Activated naive CD4-positive, alpha-beta T cell treated with anti-CD3 and anti-CD28 coated beads, Interleukin-2, amount 10 ng/mL, durations not matched to agents 7 days and 5 days (primary cell): ENCODE measurements at places on chromosomes 1 and 21.

DNA sequence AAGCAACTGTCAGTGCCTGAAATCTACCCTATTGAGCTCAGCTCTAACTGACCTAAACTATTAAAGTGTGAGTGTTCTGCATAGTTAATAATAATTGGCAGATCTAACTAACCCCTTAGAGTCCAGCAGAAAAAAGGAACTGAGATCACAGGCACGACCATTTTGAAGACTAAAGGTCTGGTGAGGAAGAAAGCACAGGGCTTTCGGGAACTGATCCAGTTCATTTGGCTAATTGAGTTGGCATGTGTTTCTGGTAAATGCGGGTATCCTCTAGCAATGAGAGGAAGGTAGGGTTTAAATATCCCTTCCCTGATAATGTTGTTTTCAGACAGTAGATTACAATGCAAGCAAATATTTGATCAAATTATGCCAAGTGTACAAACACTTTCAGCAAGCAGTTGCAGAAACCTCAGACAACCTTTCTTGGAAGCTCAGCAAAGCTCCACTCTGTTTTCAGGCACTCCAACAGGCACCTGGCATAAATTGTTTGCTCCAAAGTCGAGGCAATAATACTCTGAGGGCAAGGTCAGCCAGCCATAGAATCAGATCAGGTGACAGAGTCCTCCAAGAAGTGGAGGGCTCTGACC is 100.8 kb downstream of the KCNK1 start:
- no peak overlapping the region for H3K27ac ChIP-seq
- DNase-seq, result no peak
- H3K4me3 ChIP-seq, result no peak overlapping the region
- H3K36me3 ChIP-seq, result no peaks in the 10 kb centered on the region
- H3K4me1 ChIP-seq, result no peaks in the 10 kb centered on the region

DNA sequence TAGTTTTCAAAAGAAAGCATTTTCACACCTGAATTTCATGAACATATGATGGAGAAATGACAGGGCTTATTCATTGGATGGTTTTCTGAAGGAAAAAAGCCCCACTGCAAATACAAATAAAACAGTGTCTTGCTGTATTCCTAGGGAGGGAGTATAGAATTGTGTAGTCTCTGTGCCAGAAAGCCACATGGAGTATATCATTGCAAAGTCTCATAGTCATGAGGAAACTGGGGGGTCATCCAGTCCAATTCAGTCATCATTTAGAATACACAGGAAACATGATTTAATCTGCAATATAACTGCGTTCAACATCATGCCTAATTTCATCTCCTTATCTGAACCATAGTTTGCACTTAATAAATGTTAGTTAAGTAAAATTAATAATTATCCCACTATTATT is 222.3 kb downstream of the NTNG1 start:
- no peaks in the 10 kb centered on the region for H3K27me3 ChIP-seq
- H3K36me3 ChIP-seq, result no peaks in the 10 kb centered on the region
- no peaks in the 10 kb centered on the region for H3K4me1 ChIP-seq
- no peak overlapping the region for H3K27ac ChIP-seq
- no peak overlapping the region for H3K4me3 ChIP-seq

DNA sequence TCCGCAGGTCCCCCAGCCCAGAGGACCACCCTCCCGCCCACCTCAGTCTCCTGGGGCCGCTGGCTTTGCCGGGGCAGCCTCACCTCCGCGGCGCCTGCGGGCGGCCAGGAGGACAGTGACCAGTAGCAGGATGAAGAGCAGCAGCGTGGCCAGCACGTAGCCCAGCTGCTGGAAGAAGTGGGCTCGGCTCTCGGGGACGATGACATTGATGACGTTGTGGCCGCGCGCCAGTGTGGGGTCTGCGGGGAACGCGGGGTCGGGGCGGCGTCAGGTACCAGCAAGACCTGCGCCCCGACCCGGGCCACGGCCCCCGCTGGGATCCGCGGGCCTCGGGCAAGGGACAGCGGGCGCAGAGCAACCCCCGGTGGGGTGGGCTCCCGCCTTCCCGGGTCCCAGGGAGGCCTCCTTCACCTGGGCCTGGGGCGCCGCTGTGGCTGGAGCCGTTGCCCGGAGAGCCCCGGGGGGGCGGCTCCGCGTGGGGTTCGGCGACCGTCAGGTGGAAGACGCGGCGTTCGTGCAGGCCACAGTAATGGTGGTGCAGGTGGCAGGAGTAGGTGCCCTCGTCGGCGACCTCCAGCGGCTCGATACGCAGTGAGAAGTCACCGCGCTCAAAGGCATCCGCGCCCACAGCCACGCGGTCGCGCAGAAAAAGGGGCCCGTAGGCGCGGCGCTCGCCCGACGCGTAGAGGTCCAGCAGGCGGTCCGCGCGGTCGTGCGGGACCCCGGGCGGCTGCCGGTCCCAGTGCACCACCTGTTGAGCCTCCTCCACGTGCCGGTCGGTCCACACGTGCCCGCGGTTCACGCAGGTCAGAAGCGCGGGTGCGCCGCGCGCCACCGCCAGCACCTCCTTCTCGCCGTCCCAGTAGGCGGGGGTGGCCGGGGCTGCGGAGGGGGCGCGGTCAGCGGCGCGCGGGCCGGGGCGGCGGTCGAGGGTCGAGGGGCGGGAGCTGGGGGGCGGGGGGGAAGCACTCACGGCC is 3.8 kb downstream of the MXRA8 start:
- peaks cover 33% of the 10 kb centered on the region for H3K4me1 ChIP-seq
- no peak for DNase-seq
- no peak overlapping the region for H3K4me3 ChIP-seq

DNA sequence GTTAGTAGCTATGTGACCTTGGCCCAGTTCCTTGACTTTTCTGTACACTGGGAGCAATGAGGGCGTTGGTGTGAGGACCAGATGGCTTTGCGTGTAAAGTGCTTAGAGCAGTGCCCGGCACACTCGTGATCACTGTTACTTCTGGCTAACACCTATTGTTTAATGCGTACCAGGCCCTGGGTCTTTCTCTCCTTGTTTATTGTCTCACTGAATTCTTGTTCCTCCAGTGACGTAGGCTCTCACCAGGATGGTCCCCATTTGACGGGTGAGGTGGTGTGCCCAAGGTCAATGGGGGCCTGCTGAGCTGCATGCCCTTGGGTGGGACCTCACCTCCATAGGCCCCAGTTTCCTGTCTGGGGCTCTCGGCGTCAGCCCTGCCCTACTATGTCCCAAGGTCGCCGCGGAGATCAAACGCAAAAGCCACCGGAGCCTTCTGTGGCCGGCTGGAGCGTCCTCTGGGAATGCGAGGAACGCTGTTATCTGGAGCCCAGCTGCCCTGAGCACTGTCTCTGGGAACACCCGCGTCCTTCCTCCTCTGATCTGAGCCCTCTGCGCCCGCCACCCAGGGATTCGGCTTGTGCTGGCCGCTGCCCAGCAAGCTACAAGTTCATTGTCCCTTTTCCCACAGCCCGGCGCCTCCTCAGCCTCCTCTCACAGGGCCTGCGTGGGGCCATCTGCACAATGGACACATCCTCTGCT is 28.9 kb downstream of the ALPL start:
- H3K4me1 ChIP-seq, result no peaks in the 10 kb centered on the region
- DNase-seq, result no peak
- no peak overlapping the region for H3K27ac ChIP-seq
- peaks cover 72% of the 10 kb centered on the region for H3K27me3 ChIP-seq
- no peak overlapping the region for H3K4me3 ChIP-seq

- peaks cover 2% of the 10 kb centered on the region for H3K36me3 ChIP-seq
- H3K4me1 ChIP-seq, result peaks cover 10% of the 10 kb centered on the region
- no peak overlapping the region for H3K4me3 ChIP-seq
- peaks cover 83% of the 10 kb centered on the region for H3K27me3 ChIP-seq
Observed at GRCh38 chr1:995665-996633, 3.9 kb downstream of the HES4 start.

GRCh38 chr1:36881541-36881940 is 152.8 kb downstream of the GRIK3 start:
- no peak overlapping the region for H3K4me3 ChIP-seq
- DNase-seq, result no peak
- no peaks in the 10 kb centered on the region for H3K4me1 ChIP-seq
- H3K27me3 ChIP-seq, result peaks cover 11% of the 10 kb centered on the region

DNA sequence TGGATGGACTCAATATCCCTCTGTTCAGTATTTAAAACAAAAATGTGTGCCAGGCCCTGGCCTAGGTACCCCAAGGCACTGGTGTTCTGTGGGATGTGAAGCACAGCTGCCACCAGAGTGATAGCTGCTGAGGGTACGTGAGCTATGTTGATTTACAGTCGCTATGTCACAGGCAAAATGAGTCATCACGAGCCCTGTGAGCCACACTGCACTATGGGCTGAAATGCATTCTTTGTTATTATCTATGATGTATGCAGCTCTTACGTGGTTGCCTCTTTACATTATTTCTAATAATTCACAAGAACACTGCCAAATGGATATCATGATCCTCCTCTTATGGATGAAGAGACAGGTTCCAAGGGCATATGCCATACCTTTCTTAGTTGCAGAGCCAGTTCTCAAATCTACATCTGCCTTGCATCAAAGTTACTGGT is 2.1 kb downstream of the TEX38 start:
- DNase-seq, result no peak
- no peaks in the 10 kb centered on the region for H3K27me3 ChIP-seq
- peak overlapping the region; percentile 28 for H3K27ac ChIP-seq
- H3K36me3 ChIP-seq, result peaks cover 49% of the 10 kb centered on the region
- H3K4me3 ChIP-seq, result no peak overlapping the region
- H3K4me1 ChIP-seq, result peaks cover 39% of the 10 kb centered on the region

- peak overlapping the region; percentile 82 for H3K4me3 ChIP-seq
- peak overlapping the region; percentile 55 for H3K27ac ChIP-seq
- H3K36me3 ChIP-seq, result peaks cover 16% of the 10 kb centered on the region
- H3K27me3 ChIP-seq, result no peaks in the 10 kb centered on the region
- peaks cover 31% of the 10 kb centered on the region for H3K4me1 ChIP-seq
- DNase-seq, result no peak
Observed at GRCh38 chr1:211381481-211382181, 55.0 kb downstream of the TRAF5 start.

DNA sequence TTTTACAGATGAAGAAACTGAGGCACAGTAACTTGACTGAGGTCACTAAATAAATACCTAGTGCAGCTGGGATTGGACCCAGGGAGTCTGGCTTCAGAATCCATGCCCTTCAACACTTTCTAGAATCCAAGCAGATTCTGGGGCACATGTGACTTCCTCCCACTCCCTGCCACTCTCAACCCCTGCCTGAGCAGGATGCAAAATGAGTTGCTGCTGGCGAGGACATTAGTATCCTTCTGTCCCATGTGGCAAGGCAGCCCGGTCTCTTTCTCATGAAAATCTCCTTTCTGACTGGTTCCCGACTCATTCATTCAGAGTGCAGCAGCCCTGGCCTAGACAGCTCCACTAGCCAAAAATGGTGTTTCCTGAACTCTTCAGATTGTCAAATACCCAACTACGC is 28.4 kb downstream of the TNNT2 start:
- no peaks in the 10 kb centered on the region for H3K4me1 ChIP-seq
- no peak for DNase-seq
- H3K27ac ChIP-seq, result no peak overlapping the region

DNA sequence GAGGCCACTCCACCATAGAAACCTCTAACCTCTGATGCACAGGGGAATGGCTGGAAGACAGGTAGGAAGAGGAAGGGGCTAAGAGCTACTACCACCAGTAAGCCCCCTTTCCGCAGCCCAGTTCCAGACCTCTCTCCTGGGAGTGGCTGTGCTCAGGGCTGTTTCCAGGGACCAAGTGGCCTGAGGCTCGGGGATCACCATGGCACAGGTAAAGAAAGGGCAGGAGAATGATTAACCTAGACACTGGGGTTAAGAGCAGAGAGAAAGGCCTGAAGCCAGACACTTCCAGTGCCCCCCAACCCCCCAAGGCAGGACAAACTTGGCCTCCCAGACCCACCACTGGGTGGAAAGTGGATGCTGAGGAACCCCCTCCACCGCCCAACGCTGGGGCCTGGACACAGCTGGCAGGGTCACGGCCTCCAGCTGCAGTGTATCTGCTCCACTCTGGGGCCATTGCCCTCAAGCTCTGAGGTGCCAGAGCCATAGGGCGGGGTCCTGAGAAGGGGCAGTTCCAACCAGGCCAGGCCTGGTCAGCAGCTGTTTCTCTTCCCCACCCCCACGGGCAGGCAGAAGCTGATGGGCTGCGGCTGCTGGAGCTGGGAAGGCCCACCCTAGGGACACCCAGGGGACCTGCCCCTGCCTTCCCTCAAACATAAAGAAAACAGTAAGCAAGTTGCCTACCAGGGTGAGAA is 2.6 kb downstream of the TAGLN2 start:
- H3K4me3 ChIP-seq, result peak overlapping the region; percentile 91

- H3K36me3 ChIP-seq, result peaks cover 42% of the 10 kb centered on the region
- H3K27me3 ChIP-seq, result no peaks in the 10 kb centered on the region
- no peak overlapping the region for H3K27ac ChIP-seq
- H3K4me3 ChIP-seq, result no peak overlapping the region
- H3K4me1 ChIP-seq, result peaks cover 33% of the 10 kb centered on the region
Observed at GRCh38 chr1:100461222-100461621, 76.7 kb upstream of the GPR88 start.

GRCh38 chr1:64282351-64282750 is 78.9 kb downstream of the UBE2U start:
- no peak overlapping the region for H3K27ac ChIP-seq
- DNase-seq, result no peak
- peaks cover 4% of the 10 kb centered on the region for H3K27me3 ChIP-seq
- H3K4me3 ChIP-seq, result no peak overlapping the region
- no peaks in the 10 kb centered on the region for H3K36me3 ChIP-seq

GRCh38 chr21:29524055-29524454 is 225.3 kb downstream of the BACH1 start:
- H3K36me3 ChIP-seq, result no peaks in the 10 kb centered on the region
- no peak overlapping the region for H3K27ac ChIP-seq

DNA sequence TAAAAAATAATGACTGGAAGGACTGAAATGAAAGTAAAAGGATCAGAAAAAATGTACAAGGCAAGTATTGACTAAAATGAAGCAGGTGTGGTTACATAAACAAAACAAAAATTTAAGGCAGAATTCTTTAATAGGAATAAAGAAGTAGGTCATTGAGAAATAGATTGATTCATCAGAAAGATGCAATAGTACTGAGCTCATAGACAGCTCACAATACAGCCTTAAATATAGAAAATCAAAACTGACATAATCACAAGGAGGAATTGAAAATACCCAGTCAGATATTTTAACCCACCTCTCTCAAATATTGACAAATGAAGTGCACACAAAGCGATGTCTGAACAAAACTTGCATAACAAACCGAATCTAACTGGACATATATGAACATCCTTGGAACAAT is 366.8 kb upstream of the DPYD start:
- H3K4me1 ChIP-seq, result no peaks in the 10 kb centered on the region
- no peaks in the 10 kb centered on the region for H3K36me3 ChIP-seq
- no peak for DNase-seq
- H3K27ac ChIP-seq, result no peak overlapping the region
- no peaks in the 10 kb centered on the region for H3K27me3 ChIP-seq
- H3K4me3 ChIP-seq, result no peak overlapping the region

DNA sequence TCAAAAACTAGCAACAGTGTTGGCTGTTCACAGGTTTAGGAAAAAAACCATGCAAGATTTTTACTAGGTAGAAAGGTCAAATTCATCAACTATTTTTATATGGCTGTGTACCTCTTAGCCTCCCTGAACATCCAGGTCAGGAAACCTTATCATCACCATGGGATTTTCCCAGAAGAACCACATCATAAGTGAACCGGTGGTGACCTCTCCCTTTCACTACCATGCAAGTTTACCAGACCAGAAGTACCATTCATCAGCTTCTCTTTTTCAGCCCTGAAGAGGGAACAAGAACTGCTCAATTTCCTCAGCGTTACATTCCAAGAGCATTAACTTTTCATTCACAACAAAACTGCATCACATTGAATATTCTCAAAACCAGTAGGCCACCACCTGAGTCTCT is 5.9 kb downstream of the SSBP3 start:
- H3K27me3 ChIP-seq, result no peaks in the 10 kb centered on the region
- H3K4me3 ChIP-seq, result no peak overlapping the region
- no peak for DNase-seq
- H3K36me3 ChIP-seq, result peaks cover 73% of the 10 kb centered on the region
- H3K4me1 ChIP-seq, result peaks cover 68% of the 10 kb centered on the region
